Activated T-cell treated with anti-CD3 and anti-CD28 coated beads, Interleukin-2, amount 50 U/mL, for 72 hours (primary cell): ENCODE measurements at places on chromosomes 5 and 9. TPM values are rescaled to one million over a fixed set of nuclear protein-coding genes. Genes with fewer than 3 reads are reported as not detected.
A peak's percentile ranks its signal among the peaks of the same experiment; 100 is the strongest.

- no peak overlapping the region for H3K4me3 ChIP-seq
- H3K27ac ChIP-seq = no peak overlapping the region
- no peaks in the 10 kb centered on the region for H3K27me3 ChIP-seq
- H3K4me1 ChIP-seq = no peaks in the 10 kb centered on the region
- no peak for DNase-seq
These were observed 299.2 kb downstream of the ELAVL2 start for GRCh38 chr9:23526806-23527205.

- peaks cover 5% of the 10 kb centered on the region for H3K4me1 ChIP-seq
- DNase-seq = no peak
- H3K36me3 ChIP-seq = no peaks in the 10 kb centered on the region
These were observed 29.0 kb downstream of the RGS3 start for GRCh38 chr9:113492343-113493202.

GRCh38 chr5:133108481-133108921, 56.7 kb downstream of the HSPA4 start:
- H3K4me3 ChIP-seq = no peak overlapping the region
- DNase-seq = no peak
- peaks cover 36% of the 10 kb centered on the region for H3K4me1 ChIP-seq
- peak overlapping the region; percentile 27 for H3K27ac ChIP-seq
- peaks cover 5% of the 10 kb centered on the region for H3K36me3 ChIP-seq
- no peaks in the 10 kb centered on the region for H3K27me3 ChIP-seq

DNA sequence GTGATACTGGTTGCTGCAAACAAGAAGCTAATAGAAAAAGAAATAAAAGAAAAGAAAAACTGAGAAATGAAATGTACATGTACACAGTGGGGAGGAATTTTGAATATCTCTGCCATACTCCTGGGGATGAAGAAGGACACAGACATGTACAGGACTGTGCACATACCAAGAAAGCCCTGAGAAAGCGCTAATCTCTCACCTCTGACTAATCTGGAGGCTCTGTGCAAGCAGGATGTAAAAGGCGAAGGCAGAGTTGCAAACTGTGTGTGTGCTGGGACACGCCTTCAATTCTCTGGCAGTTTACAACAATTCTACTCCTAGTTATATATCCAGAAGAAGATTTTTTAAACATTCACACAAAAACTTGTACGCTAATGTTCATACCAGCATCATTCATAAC, 211.4 kb downstream of the KIAA0825 start:
- H3K27me3 ChIP-seq = no peaks in the 10 kb centered on the region
- H3K27ac ChIP-seq = no peak overlapping the region
- no peak for DNase-seq
- no peaks in the 10 kb centered on the region for H3K4me1 ChIP-seq
- H3K36me3 ChIP-seq = no peaks in the 10 kb centered on the region

DNA sequence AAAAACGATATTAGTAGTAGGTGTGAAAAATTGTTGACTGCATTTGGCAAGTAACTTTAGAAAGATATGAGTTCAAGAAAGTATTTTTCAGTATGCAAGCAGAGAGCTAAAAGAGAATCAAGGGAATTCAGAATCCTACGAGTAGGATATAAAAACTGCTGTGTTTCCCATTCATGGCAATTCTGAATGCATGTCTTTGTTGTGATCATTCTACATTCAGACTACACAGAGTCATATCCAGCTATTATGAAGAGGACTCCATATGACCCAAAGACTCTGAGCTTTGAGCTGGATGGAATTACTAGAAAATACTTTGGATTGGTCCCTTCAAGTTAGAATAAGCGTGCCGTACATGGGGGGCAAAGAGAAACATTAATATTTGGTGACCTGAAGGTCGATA, 12.0 kb downstream of the IFNE start:
- DNase-seq = no peak
- peaks cover 11% of the 10 kb centered on the region for H3K27me3 ChIP-seq
- H3K4me3 ChIP-seq = no peak overlapping the region
- no peaks in the 10 kb centered on the region for H3K36me3 ChIP-seq

- DNase-seq = no peak
- no peak overlapping the region for H3K27ac ChIP-seq
- H3K4me1 ChIP-seq = no peaks in the 10 kb centered on the region
- H3K4me3 ChIP-seq = no peak overlapping the region
- H3K27me3 ChIP-seq = no peaks in the 10 kb centered on the region
These were observed 19.3 kb upstream of the SLC25A51 start for GRCh38 chr9:37923118-37923795.

GRCh38 chr5:88502179-88503040, 233.8 kb upstream of the TMEM161B start:
- peaks cover 4% of the 10 kb centered on the region for H3K27me3 ChIP-seq
- H3K4me3 ChIP-seq = peak overlapping the region; percentile 83
- H3K36me3 ChIP-seq = no peaks in the 10 kb centered on the region
- peaks cover 21% of the 10 kb centered on the region for H3K4me1 ChIP-seq
- peak; percentile 4 for DNase-seq

- peaks cover 49% of the 10 kb centered on the region for H3K4me1 ChIP-seq
- H3K4me3 ChIP-seq = no peak overlapping the region
These were observed 1.0 kb upstream of the HK3 start for GRCh38 chr5:176899946-176900779.

- H3K27me3 ChIP-seq = peaks cover 24% of the 10 kb centered on the region
- H3K36me3 ChIP-seq = no peaks in the 10 kb centered on the region
- H3K4me1 ChIP-seq = peaks cover 34% of the 10 kb centered on the region
- peak; percentile 91 for DNase-seq
- H3K4me3 ChIP-seq = peak overlapping the region; percentile 59
These were observed 80.2 kb upstream of the IER5L start for GRCh38 chr9:129258124-129258822.

GRCh38 chr5:96986450-96986849, 50.6 kb downstream of the LNPEP start:
- no peak overlapping the region for H3K27ac ChIP-seq
- H3K36me3 ChIP-seq = peaks cover 3% of the 10 kb centered on the region
- H3K4me3 ChIP-seq = no peak overlapping the region
- peaks cover 40% of the 10 kb centered on the region for H3K4me1 ChIP-seq
- H3K27me3 ChIP-seq = no peaks in the 10 kb centered on the region
- no peak for DNase-seq

- no peak overlapping the region for H3K4me3 ChIP-seq
- no peaks in the 10 kb centered on the region for H3K36me3 ChIP-seq
- H3K27ac ChIP-seq = no peak overlapping the region
- DNase-seq = no peak
- H3K27me3 ChIP-seq = no peaks in the 10 kb centered on the region
These were observed 717.3 kb upstream of the CHD1 start for GRCh38 chr5:99646011-99646647.

The AIF1L gene
- total RNA-seq = 0.89 TPM

The ARID3C gene
- total RNA-seq = 0.16 TPM

The PCDHA1 gene
- not detected for total RNA-seq

The TMEM232 gene
- 3.1 TPM for total RNA-seq
